Activated CD8-positive, alpha-beta memory T cell treated with anti-CD3 and anti-CD28 coated beads for 1 hour (primary cell): ENCODE measurements at places on chromosomes 3 and 15.

DNA sequence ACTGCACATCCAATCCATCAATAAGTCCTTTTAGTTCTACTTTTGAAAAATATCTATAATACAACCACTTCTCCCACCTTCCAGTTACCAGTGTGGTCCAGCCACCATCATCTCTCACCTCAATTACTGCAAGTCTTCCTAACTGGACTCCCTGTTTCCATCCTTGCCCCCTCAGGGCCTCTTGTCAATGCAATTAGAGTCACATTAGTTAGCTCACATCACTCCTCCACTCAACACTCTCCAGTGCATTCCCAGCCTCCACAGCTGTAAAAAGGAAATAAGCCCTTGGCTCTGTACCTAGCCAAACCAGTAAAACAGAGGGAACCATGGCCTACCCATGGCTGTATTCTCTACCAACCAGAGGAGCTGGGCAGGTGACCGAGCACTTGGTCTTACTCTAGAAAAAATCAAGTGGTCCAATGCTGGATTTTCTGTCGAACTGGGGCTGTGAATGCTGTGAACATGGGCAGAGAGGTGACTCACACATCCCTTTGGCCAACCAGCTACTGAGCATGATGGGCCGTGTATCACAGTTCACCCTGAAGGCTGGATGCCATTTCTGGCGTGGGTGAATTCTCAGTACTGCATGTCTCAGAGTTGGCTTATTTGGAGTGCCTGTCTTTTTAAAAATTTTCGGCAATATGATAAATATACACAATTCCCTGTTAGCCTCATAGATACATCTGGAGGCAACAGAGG lies 62.5 kb upstream of the C15orf61 start:
- no peak for DNase-seq

DNA sequence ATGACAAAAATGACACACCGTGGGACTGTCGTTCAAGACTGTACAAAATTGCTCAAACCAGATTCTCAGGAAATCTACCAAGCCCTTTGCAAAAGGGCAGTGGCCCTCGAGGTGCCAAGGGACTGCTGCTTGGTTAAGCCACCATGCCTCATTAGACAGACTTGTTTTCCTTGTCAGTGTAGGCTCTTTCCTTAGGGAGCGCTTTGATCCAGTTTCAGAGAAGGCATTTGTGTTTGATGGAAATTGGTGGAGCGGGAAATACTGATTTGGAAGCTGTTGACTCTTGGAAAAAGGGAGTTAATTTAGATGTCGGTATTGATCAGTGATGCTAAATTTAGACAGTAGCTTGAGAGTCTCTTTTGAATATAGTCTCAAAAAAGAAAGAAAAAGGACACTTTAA lies 304.3 kb upstream of the UMPS start:
- no peak for DNase-seq

DNA sequence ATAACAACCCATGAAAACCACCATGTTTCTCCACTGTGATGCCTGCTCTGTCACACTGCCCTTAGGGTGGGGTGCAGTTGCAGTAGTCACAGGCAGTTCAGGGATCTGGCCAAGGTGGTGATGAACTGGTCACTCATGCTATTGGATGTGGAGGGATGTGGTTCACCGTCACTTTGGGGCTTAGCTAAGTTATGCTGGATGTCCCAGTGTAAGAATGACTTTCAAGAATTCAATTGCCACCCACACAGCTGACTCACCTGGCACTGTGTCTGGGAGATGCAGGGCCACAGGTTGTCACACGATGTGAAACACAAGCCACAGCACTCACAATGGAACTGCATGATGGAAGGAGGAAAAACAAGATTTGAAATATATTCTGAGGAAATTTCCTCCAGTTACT lies 146.1 kb upstream of the CTNNB1 start:
- DNase-seq = no peak

DNA sequence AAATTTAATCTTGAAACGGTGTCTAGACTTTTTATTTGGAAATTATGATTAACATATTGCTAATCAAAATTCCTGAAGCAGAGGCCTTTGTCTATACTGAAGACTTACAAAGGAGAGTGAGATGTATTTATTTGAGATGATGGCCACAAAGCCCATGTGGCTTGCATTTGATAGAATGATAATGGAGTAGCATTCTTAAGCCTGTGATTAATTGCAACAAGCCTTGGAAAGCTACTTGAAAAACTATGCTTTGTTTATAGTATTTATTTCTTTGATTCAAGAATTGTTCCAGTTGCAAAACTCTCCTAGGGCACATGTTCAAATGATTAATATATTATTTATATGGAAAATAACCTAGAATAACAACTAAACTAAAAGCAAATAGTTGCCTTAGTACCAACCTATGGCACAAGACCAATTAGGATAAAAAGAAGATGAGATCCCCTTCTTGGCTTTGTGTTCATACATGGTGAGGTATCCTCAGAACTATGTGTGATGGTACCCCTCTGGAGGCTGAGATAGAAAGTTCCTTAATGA lies 244.1 kb upstream of the TBL1XR1 start:
- DNase-seq = no peak

DNA sequence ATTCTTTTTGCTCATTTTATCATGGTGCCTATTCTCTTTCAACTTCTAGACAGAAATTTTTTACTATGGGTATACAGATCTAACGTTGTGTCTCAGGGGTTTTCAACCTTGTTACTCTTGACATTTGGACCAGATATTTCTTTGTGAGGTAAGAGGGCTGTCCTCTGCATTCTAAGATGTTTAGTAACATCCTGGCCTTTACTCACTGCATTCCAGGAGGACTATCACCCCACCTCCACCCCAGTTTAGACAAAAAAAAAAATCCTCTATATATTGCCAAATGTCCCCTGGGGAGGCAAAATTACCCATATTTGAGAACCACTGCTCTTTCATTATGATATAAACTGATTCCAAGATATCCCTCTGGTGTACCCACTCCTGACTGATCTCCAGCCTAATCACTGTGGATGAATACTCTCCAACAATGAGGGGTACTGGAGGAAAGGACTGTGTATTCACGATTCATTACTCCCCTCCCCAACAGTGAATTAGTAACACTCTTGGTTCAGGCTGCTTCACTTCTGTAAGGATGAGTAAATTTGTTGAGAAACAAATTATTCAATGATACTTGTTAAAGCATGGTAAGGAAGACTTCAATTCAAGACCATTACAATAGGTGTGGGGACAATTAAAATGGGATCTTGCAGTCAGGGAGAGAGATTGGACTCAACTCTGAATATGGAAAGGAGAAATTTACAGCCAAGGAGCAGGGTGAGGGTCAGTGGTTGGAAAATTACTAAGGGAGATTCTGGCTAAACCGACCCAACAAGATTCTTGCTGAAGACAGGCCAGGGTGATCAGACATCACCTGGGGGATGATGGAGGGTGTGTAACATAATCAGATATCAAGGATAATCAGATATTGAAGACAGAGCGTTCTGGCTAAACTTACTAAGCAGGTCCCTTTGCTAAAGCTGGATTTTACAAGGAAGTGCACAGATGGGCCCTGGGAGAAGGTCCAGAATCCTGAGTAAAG lies 123.8 kb upstream of the DAZL start:
- no peak for DNase-seq

DNA sequence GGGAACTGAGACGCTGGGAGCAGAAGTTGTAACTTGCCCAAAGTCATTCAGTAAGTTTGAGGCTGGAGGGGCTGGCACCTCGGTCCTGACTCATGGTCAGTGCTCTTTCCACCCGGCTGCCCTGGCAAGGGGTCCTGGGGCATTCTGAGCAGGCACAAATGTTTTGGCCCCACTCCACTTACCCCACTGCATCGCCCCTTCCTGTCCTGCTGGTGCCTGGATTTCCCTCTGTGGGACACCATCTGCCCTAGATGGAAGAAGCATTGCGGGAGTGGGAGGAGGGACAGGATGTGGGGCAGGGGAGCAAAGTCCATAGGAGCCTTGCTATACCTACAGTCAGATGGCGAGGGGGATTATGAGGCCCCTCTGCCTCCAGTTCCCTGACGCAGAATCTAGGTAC lies 4.5 kb downstream of the CORO2B start:
- DNase-seq = no peak

DNA sequence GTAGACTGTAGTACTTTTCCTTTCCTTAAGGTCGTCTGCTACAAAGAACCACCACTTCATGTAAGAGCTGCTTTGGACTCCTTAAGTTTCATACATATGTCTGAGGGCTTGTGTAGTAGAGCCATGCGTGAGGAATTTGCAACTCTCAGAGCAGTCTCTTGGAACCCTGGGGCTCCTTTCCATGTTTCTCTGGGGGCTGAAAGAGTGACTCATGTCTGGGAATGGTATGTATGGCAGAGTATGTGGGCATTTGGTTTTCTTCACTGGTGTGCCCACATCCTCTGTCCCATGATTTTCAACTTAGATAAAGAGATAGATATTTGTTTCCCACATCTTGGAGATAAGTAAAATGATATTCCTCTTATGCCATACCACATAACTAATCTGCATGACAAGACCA lies 20.6 kb upstream of the RBM5 start:
- no peak for DNase-seq

DNA sequence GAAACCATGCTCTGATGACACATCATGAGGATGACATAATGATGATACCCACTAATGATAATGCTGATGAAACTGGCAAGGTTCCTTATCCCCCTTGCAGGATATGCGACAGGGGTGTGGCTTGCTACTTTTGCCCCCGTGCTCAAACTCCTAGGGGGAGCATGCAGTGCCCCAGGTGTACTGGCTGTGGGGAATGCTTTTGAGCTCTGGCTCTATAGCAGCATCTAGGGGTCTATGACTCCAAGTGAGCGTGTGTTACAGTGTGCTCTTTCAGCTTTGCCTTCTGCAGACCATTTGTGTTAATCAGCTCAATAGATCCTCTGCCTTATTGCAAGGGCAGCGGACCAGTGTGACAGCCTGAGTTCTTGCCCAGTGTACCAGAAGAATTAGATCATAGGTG lies 1239.5 kb downstream of the SI start:
- DNase-seq = no peak

DNA sequence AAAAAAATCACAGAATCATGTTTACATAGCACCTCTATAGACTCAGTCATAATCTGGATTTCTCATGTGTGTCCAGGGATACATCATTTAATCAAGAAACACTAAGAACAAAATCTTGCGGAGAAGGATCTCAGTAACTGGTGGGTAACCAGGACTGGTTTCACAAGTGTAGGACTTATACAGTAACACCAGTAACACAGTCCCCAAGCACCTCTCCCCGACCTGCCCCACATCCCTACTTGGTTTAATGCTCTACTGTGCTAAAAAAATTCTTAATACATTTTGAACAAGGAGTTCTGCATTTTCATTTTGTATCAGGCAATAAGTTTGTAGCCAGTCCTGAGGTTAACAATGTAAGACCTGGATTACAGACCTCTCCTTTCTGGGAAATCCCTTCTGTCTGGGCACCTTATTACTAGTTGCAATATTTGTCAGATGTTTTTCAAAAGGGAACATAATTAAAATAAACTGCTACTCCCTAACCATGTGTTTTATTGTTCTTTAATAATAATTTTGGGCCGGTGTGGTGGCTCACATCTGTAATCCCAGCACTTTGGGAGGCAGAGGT lies 57.6 kb upstream of the BBX start:
- no peak for DNase-seq

- no peak for DNase-seq
Measured at GRCh38 chr3:105916767-105917166, 48.0 kb upstream of the CBLB start.
